ENCODE measurements at places on chromosomes 4 and X.
A peak's percentile ranks its signal among the peaks of the same experiment; 100 is the strongest.

DNA sequence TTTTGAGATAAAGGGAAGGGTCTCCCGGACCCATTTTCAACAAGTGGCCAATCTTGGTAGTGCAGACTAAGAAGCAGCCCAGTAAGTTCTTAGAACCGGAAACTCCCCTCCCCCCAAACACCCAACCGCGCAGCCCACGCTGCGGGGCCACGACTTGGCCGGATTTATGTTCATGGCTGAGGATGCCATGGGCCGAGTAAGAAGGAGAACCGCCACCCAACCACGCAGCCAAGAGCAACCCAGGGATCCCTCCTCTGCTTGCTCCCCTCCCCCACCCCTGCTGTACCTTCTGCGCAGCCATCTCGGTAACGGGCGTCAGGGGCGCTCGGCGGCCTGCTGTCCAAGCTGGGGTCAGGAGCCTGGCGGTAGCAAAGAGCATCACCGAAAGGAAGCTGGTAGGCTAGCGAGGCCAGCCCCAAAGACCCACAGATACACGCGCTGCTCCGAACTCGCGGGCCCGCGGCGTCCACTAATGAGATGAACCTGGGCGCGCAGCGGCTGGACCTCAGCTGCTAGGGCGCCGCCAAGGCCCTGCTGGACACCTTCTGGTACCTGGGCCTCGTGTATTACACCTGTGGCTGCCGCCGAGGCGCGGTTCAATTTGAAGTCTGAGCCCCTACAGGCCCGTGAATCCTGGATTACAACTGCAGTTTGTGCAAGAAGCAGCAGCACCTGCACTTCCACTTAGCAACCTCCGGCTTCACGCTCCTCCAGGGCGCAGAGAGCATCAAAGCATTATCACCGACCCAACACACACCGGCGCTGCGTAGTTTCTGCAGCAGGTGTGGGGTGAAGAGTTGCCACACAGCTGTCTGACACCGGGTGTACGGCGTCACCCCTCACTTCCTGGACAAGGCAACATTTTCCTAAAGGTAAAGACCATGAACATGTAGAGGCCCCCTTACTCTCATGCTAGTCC lies 63.4 kb downstream of the NUDT10 start:
- DNase-seq: peak; percentile 17

GRCh38 chr4:27088491-27088890 lies 227.8 kb downstream of the STIM2 start:
- DNase-seq: no peak

GRCh38 chrX:120224388-120224787 lies 26.2 kb upstream of the ZBTB33 start:
- no peak for DNase-seq

DNA sequence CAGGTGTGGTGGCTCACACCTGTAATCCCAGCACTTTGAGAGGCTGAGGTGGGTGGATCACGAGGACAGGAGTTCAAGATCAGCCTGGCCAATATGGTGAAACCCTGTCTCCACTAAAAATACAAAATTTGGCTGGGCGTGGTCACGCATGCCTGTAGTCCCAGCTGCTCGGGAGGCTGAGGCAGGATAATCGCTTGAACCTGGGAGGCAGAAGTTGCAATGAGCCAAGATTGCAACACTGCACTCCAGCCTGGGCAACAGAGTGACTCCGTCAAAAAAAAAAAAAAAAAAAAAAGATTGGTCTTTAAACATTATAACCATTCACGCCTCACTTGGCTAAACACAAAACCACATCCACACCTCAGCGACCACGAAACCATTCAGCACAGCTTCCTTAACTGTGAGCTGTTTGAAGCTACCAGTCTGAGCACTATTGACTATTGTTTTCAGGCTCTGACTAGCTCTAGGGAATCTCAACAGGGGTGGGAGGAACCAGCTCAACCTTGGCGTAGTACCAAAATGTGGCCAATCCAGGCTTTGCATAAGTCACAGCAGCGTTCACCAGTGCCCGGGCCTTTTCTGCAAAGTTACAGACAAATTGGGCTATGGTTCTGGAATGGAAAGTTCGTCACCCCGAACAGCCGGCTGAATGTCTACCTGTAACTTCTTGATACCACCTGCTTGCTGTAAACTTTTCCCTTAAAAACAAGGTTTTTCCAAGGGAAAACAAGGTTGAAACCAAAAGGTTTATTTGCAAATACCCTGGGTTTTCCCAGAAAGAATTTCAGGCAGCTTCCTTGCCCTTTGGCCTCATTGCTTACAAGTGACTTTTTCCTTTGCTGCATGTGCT lies 73.6 kb upstream of the DHX15 start:
- DNase-seq: peak; percentile 75

GRCh38 chr4:86530183-86530582 lies 63.9 kb upstream of the PTPN13 start:
- no peak for DNase-seq

DNA sequence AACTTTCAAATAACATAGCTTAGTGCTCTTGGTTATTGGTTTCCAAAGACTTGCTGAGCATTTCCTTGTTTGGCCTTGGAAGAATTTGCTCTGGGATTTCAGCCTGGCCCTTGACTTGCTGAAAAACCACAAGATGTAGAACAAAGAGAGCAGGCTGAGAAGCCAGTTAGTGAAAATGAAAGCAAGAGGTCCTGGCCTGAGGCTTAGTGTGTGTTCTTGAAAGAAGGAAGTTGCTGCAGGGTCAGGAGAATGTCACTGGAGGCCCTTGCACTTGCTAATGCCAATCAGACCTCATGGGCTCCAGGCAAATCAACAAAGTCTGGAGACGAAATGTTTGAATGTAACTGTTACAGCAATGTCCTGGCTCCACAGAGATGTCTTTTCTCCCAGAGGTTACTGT lies 79.4 kb downstream of the SYNPO2 start:
- DNase-seq: no peak

GRCh38 chr4:87093443-87094123 lies 126.8 kb downstream of the KLHL8 start:
- peak; percentile 16 for DNase-seq

DNA sequence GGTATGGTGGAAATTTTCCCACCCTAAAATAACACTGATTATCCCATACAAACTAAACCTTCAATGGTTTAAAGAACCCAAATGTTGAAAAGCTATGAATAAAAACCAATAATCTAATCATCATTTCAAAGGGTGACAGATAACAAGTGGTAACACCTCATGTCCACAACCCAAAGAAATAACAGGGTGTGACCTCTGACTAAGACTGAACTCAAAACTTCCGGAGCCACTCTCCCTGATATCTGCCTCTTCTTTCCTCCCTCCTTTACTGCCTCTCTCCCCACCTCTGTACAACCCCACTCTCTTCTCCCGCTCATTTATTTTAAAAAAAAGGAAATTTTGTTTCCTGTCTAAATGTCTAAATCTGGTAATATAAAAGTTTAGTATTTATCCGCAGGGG lies 11.5 kb downstream of the FBXW7 start:
- no peak for DNase-seq

GRCh38 chr4:145178740-145179280 lies 1.6 kb downstream of the OTUD4 start:
- DNase-seq: no peak

Data from substantia nigra (tissue), 51 donors.